ENCODE measurements at places on chromosomes 1 and 21.
A peak's percentile ranks its signal among the peaks of the same experiment; 100 is the strongest.

GRCh38 chr1:85224734-85225623, 24.2 kb upstream of the SYDE2 start:
- peak; percentile 90 for DNase-seq

- peak; percentile 88 for DNase-seq
Measured at GRCh38 chr1:11802973-11803885, 2.5 kb downstream of the MTHFR start.

GRCh38 chr1:231421546-231421970, 529 bp downstream of the EGLN1 start:
- peak; percentile 62 for DNase-seq

GRCh38 chr1:167720965-167721616, 691 bp upstream of the MPZL1 start:
- peak; percentile 52 for DNase-seq

- DNase-seq = no peak
Measured at GRCh38 chr1:239011382-239011781, 375.0 kb upstream of the CHRM3 start.

DNA sequence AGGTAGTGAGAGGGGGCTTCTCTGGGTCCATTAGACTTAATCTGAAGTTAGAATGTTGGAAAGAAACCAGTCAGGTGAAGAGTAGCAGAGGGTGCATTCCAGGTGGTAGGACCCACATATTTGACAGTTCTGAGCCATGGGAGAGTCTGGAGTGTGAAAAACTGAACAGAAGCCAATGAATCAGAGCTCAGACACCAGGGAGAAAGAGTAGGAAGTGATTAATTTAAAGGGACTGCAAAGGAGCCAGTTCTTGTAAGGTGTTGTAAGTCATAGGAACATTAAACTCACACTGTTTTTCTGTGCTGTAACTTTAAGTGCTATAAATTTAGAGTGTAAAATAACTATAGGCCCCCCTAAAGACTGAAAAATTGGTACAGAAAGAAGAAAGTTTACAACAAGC, 5.9 kb upstream of the DHX9 start:
- no peak for DNase-seq

GRCh38 chr1:76433526-76433925, 359.0 kb downstream of the ST6GALNAC3 start:
- no peak for DNase-seq

DNA sequence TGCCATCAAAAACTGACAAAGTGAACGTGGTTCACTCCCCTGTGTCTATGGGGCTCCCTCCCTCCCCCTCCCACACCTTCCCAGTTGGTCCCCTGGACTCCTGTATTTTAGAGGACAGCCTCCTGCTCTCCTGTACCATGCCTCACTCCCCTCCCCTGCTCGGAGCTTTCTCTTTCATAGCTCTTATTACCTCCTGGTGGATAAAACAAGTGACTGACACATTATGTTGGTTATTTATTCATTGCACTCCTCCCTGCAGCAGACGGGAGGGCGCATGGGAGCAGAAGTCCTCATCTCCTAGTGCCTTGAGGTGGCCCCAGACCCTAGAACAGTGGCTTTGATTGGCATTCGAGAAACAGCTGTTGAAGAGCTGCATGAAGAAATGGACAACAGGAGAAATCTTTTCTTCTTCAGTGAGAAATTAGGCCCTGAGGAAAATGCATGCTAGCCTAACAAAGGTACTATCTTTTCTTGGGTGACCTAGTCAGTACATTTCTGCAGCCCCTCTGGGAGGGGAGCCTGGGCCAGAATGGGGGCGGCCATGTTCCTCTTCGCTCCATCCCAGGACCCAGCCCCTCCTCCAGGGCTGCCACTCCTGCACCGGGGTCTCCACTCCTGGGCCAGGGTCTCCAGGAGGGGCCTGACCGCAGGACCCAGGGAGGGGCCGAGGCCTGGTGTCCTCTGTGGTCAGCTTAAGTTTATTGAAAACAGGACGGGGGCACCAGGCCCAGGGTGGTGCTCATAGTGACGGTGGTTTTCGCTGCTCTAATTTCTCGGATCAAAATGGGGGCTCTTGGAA, 1.2 kb upstream of the TFF1 start:
- no peak for DNase-seq

GRCh38 chr1:214022810-214023425, 35.1 kb downstream of the PROX1 start:
- no peak for DNase-seq

- DNase-seq = no peak
Measured at GRCh38 chr1:210076620-210077019, 138.6 kb downstream of the SYT14 start.

DNA sequence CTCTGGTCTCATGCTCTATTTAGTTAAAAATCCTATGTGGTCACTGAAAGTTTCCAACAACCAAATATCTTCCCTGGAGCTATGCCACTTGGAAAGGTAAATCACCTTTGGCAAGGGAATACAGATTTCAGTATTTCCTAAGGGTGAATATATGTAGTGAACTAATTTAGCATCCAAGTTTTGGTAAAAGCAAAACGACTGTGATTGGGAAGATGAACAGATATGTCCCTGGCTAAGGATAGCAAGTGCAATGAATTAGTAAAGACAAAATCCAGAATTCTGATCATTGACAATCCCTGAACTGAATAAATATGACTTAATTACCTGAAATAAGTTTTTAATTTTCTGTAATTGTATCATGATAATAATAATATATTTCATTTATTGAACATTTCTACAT, at the start of gene OR2T33:
Gene OR2T33 (minus strand): TSS at position 101 of the 400 bp plus-strand sequence. CDS start 4,162 bp downstream, outside the sequence.
- DNase-seq = no peak

- peak; percentile 87 for DNase-seq
Measured at GRCh38 chr1:154404984-154405746, at the start of gene IL6R. TSS of gene IL6R (plus strand) at chr1:154405343. CDS start at chr1:154405630, 287 bp downstream.

DNA sequence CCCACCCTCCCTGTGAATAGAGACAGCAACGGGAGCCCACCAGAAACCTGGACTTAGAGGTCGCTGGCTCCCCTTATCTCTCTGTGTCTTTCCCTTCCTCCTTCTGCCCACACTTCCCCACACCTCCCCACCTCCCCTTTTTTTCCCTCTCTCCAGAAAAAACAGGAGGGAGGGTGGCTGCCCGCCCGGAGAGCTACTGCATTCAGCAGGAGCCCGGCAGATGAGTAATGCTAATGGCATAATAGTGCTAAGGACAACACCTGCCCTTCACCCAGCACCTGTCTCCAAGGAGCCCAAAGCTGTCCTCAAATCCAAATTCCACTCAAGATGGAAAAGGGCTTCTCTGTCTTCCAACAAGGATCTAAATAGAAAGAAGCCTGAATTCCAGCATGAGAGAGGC, 11.4 kb upstream of the PRELP start:
- no peak for DNase-seq

- DNase-seq = no peak
Measured at GRCh38 chr1:106608841-106609240, 447.6 kb upstream of the PRMT6 start.
